Stimulated activated effector memory CD8-positive, alpha-beta T cell treated with anti-CD3 and anti-CD28 coated beads, Interleukin-12 subunit alpha, Interleukin-12 subunit beta, amount 100 ng/mL, for 72 hours (primary cell): ENCODE measurements at places on chromosomes 12 and 14.

GRCh38 chr12:74538491-74539258 is 1.0 kb downstream of the ATXN7L3B start:
- no peak for DNase-seq

DNA sequence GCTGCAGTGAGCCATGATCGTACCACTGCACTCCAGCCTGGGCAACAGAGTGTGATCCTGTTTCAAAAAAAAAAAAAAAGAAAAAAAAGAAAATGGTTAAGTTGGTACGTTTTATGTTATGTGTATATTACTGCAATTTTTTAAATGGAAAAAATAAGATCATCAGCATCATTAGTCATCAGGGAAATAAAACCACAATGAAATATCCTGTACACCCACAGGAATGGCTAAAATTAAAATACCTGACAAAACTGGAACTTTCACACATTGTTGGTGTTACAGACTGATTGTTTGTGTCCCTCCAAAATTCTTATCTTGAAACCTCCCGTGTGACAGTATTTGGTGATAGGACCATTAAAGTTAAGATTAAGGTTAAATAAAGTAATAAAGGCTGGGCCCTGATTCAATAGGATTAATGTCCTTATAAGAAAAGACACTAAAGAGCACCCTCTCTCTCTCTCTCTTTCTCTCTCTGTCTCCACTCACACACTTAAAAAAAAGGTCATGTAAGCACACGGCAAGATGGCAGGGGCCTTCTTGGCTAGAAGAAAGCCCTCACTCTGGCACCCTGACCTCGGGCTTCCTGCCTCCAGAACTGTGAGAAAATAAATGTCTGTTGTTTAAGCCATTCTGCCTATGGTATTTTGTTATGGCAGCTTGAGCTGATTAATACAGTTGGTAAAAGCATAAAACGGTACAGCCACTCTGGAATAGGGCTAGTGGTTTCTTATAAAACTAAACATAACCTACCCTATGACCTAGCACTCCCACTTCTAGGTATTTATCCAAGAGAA is 48.3 kb upstream of the ZFP36L1 start:
- no peak for DNase-seq

DNA sequence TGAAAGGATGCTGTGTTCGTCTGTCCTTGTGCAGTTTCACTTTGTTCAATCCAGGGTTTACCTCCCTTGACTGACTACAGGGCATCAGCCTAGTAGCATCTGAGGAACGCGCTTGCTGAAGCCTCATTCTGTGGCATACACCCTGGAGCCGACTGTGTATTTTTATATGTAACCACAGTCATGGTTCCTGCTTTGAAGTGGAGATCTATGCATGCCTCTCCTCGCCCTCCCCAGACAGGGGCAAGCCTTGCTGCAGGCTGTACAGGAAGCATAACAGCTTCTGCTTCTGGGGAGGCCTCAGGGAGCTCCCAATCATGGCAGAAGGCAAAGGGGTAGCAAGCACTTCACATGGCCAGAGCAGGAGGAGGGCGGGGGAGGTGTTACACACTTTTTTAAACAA is 262.1 kb downstream of the BCL11B start:
- DNase-seq: no peak

GRCh38 chr14:21034707-21035106 is at the start of gene RNASE13:
Gene RNASE13 (minus strand): TSS chr14:21034807. CDS start chr14:21034288, 519 bp downstream.
- DNase-seq: no peak

- DNase-seq: no peak
Observed at GRCh38 chr12:51949342-51950030, 2.0 kb upstream of the ACVR1B start.

DNA sequence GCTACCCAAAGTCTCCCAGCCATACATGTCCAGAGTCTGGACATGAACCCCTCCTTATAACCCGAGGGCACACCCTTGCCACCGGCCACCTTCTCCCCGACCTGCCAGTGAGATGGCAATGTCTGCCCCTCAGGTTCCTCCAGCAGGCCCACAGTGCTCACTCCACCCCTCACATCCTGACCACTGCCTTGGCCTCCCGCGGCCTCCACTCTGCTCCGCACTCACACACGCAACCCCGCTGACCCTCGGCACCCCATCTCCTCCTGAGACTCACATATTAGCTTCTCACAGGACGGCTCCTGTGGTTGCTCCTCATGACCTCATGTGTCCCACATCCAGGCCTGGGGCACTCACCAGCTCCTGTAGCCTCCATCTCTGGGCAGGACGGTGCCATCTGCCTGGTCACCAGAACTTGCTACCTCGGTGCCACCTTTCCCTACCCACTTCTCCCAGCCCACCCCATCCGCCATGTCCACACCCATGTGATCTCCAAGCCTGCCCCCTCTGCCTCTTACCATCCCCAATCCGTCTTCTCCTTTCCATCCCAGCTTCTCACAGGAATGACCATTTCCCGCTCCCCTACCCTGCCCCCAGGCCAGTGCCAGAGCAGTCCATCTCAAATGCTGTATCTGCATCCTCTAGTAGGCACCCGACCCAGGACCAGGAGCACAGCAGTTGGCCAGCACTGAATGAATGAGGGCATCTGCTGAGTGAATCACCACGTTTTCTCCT is 198.6 kb upstream of the DIO3 start:
- no peak for DNase-seq

DNA sequence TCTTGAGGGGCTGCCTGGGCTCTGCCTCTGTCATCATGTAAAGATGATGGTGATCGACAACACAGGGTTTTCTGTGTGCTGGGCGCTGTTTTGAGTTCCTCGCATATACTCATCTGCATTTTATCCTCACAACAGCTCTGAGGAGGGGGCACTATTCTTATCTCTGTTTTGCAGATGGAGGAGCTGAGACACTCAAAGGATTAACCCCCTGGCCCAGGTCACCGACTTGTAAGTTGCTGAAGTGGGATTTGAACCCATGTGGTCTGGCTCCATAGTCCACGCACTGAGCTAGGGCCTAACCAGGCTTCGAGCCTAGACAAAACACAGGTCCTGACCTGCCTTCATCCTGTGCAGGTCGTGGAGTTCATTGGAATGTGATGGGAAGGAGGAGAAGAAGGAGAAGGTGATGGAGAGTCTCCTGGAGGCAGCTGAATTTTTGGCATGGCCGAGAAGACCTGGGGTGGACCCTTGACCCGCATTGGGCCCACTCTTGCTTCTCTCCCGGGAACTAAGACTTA is 140.0 kb downstream of the ASCL4 start:
- DNase-seq: no peak

GRCh38 chr12:25723336-25723735 is 170.3 kb upstream of the LMNTD1 start:
- no peak for DNase-seq

DNA sequence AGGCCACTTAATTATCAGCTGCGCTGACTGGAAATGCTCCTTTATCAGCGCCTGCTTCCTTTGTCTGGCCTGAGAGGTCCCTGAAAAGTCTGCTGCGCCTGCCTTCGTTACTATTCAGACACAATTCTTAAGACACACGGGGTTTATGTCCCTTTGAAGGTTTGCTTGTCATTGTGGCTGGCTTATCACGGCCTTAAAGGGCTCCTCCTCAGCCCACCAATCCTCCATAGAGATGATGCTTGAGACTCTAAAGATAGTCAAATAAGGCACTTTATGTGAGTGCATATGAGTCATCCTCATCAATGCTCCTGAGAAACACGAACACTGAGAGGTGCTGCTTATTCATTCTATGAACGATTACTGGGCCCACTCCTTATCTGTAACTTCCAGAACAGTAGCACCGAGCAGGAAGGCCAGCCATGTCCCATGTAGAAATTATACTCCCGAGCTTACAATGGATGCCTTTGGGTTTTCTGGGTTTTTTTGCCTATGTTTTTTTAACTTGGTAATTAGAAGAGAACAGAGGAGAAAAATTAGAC is 1268.2 kb upstream of the TMEM132C start:
- no peak for DNase-seq

- DNase-seq: no peak
Observed at GRCh38 chr12:31485571-31485970, 105.4 kb downstream of the DENND5B start.

DNA sequence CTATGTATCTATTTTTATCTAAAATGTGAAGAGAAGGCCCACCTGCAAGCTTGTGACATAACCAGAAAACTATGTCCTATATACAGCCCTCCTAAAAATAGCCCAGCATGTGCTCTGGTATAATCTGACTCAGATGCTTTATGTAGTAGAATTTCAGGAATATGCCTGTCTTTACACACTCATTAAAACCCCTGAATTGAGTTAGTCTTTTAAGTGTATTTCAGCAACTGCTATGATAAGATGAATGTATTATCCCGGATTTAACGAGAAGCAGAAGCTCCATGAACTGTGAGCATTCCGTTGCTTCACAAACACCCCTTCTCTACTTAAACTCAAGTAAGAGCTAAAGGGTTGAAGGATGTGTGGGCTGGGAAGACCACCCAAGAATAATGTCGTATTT is 89.9 kb upstream of the PRICKLE1 start:
- no peak for DNase-seq

DNA sequence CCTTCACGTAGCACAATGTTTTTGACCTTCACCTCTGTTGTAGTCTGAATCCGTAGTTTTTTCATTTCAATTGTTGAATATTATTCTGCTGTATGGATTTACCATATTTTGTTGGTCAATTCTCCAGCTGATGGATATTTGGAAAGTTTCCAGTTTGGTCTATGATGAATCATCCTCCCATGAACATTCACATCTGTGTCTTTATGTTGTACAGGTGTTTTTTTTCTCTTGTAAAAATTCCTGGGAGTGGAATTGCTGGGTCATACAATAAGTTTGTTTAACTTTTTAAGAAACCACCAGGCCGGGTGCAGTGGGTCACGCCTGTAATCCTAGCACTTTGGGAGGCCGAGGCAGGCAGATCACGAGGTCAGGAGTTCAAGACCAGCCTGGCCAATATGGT is 36.7 kb upstream of the GNG2 start:
- DNase-seq: no peak

DNA sequence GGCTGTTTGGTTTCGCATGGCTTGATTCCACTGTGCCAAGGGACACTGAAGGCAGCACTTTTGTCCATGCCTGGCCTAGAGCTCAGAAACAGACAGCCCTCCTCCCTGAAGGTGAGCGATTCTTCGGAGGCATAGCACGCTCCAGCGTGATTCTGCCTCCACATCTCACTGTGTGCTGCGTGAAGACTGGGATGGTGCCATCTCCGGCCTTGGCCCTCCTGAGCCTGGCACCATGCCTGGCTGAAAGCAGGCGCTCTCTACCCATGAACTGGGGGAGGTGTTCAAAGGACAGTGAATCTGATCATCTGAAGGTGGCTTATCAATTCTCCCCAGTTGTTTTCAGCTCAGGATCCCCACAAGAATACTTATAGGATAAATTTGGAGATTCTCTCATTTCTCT is 187.4 kb downstream of the TTC7B start:
- DNase-seq: no peak

DNA sequence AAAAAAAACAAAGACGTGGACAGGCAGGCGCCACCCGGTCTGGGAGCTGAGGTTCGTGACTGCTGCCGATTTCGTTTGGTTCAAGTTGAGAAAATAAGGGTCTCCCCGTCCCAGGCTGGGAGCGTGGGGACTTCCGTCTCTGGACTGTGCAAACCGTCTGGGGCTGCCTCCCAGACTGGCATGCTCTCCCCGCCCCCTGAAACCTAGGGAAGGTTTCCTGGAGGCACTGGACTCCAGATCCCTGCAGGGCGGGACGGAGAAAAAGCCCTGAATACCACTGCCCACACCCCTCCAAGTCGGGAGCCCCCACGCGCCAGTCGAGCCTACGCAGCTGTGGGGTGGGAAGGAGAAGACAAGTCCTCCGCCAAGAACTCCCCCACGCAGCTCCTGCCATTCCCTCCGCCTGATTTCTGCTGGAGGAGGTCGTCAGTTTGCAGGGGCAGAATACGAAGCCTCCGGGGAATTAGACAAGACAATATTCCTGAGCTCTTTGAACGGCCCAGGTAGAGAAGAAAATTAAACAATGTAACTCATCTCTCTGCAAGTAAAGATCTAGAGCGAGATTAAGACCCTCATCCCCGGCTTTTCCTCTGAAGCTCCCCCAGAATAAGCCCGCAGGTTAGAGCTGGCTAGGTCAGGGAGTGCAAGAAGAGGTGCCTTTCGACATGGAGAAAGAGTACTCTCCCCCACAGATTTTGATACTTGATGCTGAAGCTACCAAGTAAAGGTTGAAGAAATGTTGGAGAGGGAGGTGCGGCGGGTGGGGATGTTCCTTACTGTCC is 10.4 kb upstream of the HOXC13 start:
- no peak for DNase-seq

- DNase-seq: no peak
Observed at GRCh38 chr12:49748306-49748705, 6.9 kb downstream of the TMBIM6 start.

DNA sequence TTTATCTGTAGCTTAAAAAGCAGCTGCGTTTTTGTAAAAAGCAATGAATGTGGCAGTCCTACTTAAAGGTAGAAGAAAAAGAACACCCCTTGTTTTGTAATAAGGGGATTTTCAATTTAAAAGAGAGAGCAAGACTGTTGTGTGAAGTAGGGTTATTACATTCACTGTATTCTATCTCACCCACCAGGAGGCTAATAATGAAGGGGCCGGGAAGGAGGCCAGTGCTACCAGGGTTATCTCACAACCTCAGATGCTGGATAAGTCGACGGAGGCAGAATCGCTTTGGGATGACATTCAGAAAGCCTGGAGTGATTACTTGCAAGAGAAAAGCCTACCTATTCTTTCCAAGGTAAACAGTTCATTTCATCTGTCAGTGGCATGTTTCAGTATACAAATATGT is 97.7 kb downstream of the RMST start:
- DNase-seq: no peak

- DNase-seq: no peak
Observed at GRCh38 chr14:23722675-23723074, 86.5 kb downstream of the DHRS2 start.

- no peak for DNase-seq
Observed at GRCh38 chr12:85309125-85309566, 29.1 kb downstream of the ALX1 start.

DNA sequence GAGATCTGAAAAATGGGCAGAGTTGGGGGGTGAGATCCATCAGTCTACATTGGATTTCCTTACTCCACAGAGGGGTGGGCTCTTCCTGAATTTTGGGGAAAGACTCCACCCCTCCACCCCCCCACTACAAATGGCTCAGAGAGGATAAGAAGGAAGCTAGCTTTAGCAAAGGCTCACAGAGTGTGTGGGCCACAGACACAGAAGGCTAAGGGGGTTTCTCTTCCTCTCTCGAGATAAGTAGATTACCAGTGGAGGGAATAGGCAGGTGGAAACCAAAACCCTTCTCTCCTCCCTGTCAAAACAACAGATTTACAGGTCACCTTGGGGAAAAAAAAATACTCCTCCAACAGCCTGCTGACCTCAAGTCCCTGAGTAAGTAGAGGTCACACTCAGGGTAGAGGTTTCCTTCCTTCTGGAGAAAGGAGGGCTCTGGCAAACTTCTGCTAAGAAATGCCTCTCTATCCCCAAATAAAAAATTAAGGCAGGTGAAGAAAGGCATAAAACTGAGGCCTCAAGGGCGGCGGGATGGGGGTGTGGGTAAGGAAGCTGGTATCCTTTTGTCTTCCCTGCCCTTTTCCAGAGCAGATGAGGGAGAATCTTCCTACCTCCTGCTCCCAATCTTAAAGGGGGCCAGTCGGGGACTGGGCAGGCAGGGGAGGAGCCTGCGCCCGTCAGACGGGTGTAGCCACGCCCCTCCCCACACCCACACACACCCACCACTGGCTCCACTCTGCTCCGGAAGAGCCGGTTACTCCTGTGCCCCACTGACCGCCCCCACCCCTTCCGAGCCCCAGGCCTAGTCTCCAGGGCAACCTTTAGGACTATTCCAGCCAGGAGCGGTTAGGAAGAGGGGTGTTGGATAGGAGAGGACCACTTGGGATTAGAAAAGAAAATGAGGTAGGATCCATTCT is 1.9 kb upstream of the BAZ2A start:
- peak; percentile 46 for DNase-seq
